Stromal cell of bone marrow (primary cell): ENCODE measurements at places on chromosomes 2 and 18.
A peak's percentile ranks its signal among the peaks of the same experiment; 100 is the strongest.

GRCh38 chr2:227630322-227630721 lies 13.0 kb downstream of the SCYGR4 start:
- no peak for DNase-seq

- no peak for DNase-seq
These were observed 223.7 kb downstream of the SLC4A10 start for GRCh38 chr2:161847910-161848309.

DNA sequence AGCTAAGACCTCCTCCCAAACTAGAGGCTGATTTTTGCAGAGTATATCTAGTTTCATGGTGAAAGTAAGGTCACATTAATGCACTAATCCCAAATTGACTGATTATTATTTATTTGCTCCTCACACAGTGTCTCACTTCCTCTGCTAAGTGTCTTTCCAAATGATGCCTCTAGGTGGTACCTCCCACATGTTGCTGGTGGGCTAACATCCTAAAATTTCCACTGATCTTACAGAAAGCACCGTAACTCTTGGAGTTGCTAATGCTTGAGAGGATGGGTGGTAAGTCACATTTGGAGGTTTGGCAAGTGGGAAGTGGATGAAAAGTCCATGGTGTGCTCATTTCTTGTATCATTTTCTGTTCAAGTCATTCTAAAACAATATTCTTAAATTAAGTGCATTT lies 428.7 kb upstream of the GYPC start:
- DNase-seq, result no peak

- no peak for DNase-seq
These were observed 26.3 kb upstream of the IKZF2 start for GRCh38 chr2:213177679-213178078.

DNA sequence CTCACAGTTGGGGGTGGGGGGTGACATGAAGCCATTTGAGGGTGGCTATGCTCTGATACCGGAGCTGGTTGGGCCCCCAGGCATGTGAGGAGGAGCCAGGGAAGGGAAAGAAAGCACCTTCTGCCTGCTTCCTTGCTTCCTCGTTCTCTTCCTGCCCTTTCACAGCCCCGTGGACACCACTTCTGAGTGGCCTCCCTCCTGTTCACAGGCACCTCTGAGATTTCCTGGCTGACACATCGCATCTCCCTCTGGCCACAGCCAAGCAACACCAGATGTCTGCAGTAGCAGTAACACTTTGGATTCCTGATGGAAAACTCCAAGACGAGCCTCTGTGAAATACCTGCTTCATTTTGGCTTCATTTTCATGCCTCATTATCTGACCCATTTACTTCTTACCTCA lies 64.7 kb upstream of the ST3GAL5 start:
- no peak for DNase-seq

DNA sequence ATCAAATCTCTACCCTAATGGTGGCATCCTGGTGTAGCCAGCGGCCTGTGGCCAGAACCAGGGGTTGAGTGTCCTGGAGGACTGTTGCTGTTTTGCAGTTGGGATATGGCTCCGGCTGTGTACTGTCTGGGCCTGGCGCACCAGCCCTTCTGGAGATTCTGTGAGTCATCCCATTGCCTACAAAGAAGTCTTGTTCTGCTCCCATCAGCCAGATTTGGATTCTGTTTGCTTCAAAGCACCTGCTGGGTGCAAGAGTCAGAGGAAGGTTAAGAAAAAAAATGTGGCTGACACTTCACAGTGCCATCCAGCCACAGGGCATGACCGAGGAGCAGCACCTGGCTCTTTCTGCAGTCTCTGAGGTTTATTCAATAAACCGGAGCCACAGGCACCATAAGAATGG lies 41.0 kb upstream of the ASAP2 start:
- DNase-seq, result no peak

- peak; percentile 47 for DNase-seq
These were observed 51.7 kb upstream of the SMIM21 start for GRCh38 chr18:75478996-75479880.

DNA sequence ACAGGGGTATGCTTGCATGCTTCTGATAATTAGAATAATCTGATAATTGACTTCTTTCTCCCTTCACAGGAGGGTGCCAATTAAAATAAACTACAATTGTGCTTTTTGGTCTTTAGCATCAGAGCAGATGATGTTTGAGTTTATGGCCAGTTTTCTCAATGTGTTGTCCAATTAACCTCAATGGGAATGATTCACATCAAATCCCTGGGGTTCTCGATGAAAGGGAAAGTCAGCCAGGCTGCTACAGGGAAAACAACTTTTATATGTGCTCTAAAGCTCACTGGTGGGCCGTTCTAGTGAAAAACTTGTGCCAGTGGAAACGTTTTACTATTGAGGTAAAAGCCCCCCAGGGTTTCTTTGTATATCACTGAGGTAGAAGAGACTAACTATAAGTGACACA lies 887.3 kb upstream of the CRIM1 start:
- peak; percentile 16 for DNase-seq

GRCh38 chr2:176079831-176080539 lies 3.8 kb downstream of the EVX2 start:
- no peak for DNase-seq

DNA sequence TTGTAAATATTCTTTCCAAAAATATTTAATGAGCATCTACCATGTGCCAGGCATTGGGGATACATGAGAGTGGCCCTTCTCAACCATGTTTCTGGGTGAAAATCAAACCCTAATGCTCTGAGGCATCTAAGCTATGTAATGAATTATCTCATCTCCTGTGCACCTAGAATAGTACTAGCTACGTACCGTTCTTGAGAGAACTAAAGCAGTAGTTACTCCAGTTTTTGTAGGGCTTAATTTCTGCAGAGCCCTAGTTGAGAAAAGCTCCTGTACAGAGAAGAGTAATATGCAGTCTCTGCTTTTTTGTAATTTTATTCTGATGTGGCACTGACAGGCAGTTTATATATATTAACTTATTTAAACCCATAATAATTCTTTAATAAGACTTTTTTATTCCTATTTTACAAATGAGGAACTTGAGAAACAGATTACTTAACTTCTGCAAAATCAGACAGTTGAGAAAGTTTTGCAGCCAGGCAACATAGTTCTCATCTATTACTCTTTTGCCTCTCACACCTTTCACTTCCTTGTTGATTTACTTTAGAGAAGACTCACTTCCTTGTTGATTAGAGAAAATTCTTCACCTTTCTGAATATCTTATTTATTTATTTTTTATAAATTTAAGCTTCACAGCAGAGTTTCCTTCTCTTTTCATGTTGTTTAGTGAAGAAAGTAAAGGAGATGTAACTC lies 3.1 kb downstream of the SPOPL start:
- no peak for DNase-seq

DNA sequence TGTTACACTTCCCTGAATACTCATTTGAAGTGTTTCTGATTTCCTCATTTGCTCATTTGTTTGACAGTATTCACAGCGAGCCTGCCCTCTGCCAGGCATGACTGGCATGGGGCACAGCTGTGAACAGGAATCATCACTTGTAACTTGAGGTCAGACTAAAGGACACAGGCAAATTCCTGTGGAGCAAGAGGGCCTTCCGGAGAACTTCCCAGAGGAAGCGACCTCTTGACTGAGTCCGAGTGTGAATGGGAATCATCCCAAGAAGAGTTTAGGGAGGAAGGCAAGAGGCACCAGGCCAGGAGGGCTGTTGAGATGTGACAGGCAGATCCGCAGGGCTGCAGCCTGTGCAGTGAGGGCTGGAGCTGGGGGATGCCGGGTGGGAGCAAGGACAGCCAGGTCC lies 45.4 kb downstream of the LIMS1 start:
- DNase-seq, result no peak

- DNase-seq, result no peak
These were observed 24.4 kb upstream of the TRPM8 start for GRCh38 chr2:233892793-233893192.

DNA sequence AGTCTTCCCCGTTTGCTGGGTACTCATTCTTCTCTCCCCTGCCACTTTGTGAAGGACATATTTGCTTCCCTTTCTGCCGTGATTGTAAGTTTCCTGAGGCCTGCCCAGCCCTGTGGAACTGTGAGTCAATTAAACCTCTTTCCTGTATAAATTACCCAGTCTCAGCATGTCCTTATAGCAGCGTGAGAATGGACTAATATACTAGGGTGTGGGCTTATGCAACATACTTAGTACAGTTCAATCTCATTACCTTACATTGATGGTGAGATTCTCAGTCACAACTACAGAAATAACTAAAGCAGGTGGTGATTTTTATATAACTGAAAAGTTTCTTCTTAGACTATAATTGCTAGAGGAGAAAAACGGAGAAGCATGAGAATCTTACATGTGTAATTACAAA lies 237.9 kb upstream of the MMADHC start:
- DNase-seq, result no peak

DNA sequence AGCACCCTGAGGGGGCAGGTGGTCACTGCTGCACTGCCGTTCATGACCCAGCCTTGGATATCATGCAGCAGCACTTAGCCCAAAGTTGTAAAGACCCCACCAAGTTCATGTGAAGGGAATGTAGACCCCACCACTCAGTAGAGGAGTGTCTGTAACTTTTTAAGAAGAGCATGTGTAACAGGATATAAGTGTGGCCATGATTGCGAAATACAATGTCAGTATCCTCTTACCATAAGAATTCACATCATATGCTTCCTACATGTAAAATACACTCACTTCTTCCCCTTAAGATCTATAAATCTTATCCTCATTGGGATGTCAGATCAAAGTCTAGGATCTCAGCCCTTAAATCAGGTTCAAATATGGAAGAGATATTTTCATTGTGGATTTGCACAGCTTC lies 276.9 kb downstream of the PTPRM start:
- DNase-seq, result no peak

- DNase-seq, result no peak
These were observed 32.9 kb upstream of the EHBP1 start for GRCh38 chr2:62672601-62673000.

- DNase-seq, result no peak
These were observed 83.7 kb downstream of the SP3 start for GRCh38 chr2:173881461-173881860.

DNA sequence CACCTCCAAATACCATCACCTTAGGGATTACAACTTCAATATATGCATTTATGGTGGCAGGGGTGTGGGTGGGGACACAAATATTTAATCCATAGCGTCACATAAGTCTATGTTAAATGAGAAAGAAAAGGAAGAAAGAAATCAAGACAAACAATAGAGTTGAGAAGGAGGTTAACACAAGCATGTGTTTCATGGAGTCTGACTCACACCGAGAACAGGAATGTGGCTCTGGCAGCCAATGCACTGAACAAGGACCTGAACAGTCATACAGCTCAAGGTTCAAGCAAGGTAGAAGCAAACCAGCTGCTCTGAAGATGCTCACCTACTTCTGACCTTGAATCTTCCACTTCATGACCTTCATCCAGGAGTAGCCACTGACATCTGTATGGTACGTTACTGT lies 36.2 kb upstream of the LPIN1 start:
- DNase-seq, result peak; percentile 60

- DNase-seq, result no peak
These were observed 7.4 kb downstream of the SOCS6 start for GRCh38 chr18:70296289-70296688.

DNA sequence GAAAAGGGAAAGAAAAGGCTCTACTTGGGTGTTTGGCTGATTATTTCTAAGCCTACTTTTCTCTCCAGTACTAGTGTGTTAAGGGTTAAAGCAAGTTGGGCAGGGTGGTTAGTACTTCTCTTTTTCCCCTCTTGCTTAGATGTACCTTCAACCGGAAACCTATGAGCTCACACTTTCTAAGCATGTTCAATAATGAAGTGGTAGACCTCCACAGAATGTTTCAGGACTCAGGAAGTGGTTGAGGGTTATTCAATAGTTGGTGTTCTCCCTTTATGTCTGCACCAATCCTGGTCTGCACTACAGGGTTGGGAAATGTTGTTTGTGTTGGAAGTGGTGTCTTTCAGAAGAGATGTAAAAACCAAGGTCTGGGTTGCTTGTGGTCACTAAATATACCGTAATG lies 137.1 kb downstream of the ZEB2 start:
- peak; percentile 31 for DNase-seq

DNA sequence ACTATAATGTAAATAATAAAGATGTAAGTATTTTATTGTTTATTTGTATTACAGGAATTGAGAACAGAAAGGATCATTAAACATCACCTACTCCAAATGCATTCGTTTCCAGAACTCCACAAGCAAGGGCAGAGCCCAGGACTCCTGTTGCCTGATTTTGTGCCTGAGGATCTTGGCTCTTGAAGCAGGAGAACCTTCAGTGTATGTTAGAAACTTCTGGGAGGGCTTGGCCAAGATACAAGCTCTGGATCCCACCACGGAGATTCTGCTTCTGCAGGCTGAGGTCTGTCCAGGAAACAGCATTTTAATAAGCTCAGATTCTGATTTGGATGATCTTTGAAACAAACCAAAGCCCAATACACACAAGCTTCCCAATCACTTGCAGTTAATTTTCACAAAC lies 142.4 kb upstream of the SOX11 start:
- no peak for DNase-seq

- no peak for DNase-seq
These were observed 144.6 kb downstream of the CABLES1 start for GRCh38 chr18:23279931-23280330.

DNA sequence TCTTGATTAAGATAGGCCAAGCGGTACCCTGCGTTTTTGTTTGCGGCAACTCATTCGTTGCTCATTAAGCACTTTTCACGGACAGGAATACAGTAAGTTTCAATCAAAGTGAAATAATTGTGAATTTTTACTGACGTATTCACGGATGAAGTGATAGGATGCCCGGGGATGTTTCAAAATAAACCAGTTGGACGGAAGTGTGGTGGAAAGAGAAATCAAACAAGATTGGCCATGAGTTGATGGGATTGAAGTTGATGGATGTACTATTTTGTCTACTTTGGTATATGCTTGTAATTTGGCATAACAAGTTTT lies 481 bp downstream of the TMEM177 start:
- DNase-seq, result no peak

DNA sequence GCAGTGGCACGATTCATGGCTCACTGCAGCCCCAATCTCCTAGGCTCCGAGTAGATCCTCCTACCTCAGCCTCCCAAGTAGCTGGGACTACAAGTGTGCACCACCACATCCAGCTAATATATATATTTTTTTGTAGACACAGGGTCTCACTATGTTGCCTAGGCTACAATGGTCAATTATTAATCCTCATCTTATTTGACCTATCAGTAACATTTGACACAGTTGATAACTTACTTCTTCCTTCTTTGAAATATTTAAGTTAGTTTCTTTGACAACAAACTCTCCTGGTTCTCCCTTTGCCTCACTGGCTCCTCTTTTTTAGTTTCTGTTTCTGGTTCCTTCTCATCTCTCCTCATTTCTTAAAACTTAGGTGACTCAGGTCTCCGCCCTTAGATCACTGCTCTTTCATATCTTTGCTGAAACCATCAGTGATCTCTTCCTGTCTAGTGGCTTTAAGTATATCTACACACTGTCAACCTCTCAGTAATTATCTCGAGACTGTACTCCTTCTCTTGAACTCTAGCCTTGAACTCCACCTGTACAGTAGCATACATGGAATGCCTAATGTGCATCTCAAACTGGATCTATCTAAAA lies 11.5 kb downstream of the PGAP1 start:
- no peak for DNase-seq

DNA sequence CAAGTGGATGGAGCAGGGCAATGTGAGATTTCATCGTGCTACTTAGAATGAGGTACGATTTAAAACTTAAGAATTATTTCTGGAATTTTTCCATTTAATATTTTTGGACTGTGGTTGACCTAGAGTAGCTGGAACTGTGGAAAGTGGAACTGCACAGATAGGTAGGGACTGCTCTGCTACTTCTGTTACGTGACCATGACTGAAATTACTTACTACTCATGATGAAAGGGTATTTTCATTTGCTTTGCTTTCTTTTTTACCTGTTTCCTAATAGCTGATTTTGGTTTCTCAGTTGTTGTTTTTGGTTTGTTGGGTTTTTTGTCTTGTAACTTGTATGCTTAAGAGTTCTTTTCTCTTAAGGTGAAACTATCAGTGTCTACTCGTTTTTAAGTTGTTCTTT lies 11.4 kb downstream of the UBE2E3 start:
- DNase-seq, result no peak
